D721Med (cell line): ENCODE measurements at places on chromosomes 13 and 19.
A peak's percentile ranks its signal among the peaks of the same experiment; 100 is the strongest.

GRCh38 chr19:40632311-40633036 lies 31.3 kb downstream of the LTBP4 start:
- DNase-seq, result no peak

GRCh38 chr19:29860492-29860891 lies 48.7 kb downstream of the CCNE1 start:
- DNase-seq, result no peak

DNA sequence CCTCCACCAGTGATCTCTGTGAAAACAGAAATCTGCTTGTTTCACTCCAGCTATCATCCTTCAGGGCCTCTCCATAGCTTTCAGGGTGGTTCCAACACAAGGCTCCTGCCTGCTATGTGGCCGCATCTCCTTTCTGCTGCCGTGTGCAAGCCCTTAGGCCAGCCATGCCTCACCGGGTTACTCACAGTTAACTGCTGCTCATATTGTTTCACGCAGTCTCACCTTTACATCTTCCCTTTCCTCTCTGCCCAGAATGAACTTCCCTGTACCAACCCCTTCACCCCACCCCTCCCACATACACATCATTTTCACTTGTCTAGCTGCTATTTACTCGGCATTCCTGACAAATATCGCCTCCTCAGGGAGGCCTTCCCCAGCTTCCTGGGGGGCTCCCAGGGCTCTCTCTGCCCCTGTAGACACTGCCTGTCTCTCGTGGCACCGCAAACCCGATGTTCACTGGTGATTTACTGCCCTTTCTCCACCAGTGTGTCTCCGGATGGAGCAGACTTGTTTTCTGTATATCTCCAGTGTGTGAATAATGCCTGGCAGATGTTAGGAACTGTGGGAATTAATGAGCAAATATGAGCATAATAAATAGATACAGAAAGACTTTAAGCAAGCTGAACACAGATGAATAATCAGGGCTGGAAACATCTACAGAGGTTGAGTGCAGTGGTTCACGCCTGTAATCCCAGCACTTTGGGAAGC lies 39.3 kb upstream of the GPR183 start:
- no peak for DNase-seq

DNA sequence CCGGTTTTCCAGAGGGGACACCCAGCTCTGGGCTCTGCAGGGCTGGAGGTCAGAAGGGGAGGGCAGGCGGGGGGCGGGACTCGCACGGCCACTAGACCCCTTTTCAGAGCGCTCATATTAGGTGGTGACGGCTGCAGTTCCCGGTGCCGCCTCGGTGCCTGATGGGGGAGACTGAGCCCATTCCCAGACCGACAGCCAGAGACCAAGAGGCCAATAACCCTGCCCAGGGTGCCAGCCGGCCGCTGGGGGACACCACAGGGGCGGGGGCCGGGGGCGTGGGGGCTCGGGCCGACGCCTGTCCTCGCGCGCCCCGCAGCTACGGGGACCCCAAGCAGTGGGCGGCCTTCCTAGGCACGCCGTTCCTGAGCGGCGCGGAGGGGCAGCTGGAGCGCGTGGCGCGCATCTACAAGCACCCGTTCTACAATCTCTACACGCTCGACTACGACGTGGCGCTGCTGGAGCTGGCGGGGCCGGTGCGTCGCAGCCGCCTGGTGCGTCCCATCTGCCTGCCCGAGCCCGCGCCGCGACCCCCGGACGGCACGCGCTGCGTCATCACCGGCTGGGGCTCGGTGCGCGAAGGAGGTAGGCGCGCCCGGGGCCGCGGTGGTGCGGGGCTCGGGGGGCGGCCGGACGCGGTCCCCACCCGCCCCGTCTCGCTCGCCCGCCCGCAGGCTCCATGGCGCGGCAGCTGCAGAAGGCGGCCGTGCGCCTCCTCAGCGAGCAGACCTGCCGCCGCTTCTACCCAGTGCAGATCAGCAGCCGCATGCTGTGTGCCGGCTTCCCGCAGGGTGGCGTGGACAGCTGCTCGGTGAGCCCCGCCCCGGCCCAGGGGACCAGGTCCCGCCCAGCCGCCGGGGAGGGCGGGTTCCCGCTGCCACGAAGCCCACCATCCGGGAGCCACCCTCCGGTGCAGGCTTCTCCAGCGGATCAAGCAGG lies 2.4 kb downstream of the TIMM13 start:
- DNase-seq, result peak; percentile 63

DNA sequence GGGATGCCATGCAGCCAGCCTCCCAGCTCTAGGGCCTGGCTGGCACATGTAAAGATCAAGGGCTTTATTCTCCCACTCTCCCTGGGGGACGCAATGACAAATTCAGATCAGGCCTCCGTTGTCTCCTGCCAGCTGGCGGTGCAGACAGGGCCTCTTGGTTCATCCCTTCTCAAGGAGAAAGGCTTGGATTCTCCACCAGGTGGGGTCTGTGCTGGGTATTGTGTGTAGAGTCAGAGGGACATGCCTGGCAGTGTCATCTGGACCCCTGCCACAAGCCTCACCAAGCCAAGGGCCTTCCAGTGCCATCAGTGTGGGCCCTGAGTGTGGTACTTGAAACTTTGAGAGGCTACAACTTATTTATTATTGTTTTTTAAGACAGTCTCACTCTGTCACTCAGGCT lies 8.4 kb upstream of the PTPRS start:
- DNase-seq, result no peak

DNA sequence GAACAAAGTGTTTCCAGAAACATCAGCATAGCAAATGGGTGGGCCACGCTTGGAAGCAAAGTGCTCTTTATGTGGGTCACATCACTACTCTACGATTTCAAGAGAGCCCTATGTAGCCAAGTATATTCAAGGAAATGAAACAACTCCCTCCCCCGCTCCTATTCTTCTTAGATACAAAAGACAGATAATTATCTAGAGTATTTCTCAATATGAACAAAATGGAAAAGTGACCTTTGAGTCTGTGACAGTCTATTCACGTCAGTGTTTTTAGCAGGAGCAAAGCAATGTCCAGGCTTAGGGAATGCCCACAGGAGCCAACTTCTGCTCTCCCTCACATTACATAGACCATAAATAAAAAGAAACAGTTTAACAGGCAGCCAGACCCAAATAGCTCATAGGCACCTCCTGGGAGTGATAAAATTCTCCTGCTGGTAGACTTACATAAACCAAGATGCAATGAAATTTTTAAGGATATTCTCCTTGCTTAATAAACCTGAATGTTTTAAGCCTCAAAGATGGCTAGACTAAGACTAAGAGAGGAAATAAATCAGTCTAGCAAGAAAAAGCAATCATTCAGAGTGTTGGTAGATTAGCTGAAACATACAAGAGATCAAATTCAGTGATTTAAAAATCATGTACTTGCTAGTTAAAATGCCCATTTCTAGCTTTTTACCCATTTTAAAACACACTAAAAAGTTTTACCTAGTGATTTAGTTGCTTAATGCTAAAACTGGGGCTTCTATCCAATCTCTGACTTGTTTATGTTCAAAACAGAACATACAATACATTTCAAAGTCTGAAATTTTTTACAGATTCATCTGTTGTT lies 182.8 kb downstream of the RGCC start:
- DNase-seq, result no peak

GRCh38 chr19:35977446-35978222 lies 17.4 kb upstream of the SDHAF1 start:
- DNase-seq, result peak; percentile 46
